CD4-positive, alpha-beta T cell treated with Interleukin-15 for 1 hour (primary cell): ENCODE measurements at places on chromosomes 2 and 18.

DNA sequence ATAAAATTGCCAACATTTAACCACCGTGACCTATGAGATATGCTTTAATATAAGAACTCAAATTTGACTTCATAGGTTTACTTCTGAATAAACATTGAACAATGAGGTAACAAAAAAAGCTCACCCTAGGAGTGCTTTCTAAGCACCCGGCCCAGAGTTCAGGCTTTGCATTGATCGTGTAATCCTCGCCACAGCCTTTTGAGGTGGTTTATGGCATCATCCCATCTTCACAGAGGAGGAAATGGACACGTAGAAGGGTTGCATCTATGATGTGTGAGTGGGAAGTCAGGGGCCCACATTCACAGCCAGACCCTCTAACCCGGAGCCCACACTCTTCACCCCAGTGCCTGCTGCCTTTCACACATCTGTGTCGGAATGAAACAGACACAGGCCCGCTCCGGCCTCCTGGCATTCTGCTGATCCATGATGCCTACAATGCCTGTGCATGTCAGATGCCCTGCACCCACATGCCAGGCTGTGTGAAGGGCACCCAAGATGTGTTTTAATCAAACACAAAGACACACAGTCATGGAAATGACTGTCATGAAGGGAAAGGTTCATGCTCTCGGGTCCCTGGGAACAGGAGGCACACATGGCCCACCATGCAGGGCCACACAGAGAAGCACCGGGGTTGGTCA lies 48.6 kb upstream of the RPL31 start:
- DNase-seq, result no peak

DNA sequence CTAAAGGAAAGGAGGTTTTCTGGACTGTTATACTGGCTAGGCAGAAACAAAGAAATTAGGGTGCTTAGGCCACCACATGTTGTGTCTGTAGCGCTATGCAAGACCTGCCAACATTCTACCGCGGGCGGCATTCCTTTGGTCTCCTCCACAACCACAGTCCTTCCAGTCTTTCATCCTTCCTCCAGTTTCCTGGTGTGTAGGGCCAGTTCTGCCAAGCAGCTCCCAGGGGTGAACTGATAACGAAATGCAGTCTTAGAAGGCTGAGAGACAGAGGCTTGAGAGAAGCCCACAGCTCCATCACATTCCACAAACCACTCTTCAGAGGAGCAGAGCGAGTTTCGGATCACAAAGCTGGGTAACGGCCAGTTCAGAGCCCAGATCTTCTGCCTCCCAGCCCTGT lies 19.5 kb upstream of the CXXC1 start:
- no peak for DNase-seq

GRCh38 chr2:146540271-146540932 lies 1304.4 kb upstream of the ACVR2A start:
- no peak for DNase-seq

DNA sequence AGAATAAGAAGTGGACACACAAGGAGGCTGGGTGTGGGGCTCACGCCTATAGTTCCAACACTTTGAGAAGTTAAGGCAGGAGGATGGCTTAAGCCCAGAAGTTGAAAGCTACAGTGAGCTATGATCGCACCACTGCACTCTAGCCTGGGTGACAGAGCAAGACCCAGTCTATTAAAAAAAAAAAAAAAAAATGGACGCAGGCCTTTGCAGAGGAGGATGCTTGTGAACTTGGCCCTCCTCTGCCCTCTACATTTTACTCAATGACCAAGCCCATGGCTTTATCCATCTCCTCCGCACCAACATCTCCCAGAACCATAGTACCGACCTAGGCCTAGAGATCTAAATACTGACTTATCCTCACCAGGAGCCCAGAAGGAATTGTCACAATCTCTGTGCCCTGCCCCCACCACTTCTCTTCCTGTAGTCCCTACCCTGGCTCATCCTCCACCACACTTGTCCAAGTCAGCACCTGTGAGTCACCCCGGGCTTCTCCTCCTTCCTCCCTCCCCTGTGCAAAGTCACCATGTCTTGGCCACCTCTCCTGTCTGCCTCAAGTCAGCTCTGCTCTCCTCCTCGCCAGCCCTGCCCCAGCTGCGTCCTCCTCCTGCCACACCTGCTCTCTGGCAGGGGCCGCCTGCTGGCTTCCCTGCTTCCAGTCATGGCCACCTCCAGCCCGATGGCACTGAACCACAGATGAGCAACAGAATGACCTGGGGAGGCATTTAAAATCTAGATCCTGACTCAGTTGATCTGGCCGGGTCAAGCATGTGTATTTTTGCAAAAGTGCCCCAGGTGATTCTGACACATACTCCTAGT lies 35.8 kb upstream of the ASPRV1 start:
- peak; percentile 65 for DNase-seq

DNA sequence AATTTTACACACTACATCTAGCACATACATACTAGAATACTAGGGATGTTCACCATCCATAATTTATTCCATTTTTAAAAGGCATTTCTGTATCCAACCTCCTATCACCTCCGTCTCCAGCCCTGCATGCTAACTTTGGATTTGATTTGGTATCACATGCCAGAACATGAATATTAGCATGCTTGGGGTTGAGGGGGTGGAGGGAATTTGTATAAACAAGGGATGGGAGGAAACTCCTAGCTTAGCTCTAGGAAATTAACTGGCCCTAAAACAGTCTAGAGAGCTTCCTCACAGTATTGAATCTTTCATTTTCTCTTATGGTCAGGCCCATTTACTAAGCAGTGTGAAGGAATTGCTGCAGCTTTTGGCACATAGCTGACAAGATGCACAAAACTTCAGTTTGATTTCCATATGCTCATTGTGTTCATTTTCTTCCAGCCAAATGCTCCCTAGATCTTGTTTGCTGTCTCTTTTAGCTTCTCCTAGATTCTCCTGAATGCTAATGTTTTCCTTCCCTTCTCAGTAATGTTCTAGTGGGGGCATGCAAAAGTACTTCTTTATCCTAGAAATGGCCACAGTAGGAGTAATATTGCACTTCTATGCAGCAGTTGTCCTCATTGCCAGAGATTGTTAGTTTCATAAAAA lies 135.2 kb downstream of the VWC2L start:
- DNase-seq, result no peak

DNA sequence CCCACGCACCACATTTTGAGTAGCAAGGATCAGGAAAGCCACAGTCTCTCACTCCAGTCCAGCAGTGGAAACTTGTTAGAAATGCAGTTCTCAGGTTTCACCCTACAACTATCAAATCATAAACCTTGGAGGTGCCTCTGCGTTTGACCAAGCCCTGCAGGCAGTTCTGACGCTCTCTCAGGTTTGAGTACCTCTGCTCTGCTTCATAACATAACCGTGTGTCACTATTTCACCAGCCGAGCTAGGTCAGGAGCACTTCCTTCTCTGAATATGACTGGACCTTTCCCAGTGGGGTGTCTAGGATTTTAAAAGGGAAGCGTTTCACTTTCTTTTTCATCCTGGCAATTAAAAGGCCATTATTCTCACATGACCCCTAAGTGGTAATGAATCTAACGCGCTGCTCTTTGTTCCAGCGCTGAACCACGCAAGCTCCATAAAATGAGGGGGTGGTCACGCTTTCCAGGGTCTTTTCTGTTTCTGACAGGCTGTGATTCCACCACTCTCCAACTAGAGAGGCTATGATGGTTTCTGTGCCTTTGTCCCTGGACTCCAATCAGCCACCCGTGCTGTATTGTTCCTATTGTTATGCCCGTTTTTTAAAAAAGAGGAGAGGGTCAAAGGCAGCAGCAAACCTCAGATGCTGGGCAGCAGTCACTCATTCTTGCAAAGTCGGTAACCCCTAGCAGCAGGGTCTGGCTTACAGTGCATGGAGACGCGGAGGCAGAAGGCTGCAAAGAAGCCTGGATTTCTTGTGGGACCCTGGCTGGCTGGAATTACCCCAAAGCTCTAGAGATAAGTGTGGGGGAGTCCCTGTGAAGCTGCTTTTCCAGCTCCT lies 75.2 kb upstream of the CTNNA2 start:
- no peak for DNase-seq

- no peak for DNase-seq
Measured at GRCh38 chr2:54770211-54770610, 46.7 kb downstream of the EML6 start.

- DNase-seq, result no peak
Measured at GRCh38 chr2:201275069-201275468, 14.7 kb downstream of the CASP8 start.

- no peak for DNase-seq
Measured at GRCh38 chr18:22428672-22429071, 11.0 kb upstream of the CTAGE1 start.

DNA sequence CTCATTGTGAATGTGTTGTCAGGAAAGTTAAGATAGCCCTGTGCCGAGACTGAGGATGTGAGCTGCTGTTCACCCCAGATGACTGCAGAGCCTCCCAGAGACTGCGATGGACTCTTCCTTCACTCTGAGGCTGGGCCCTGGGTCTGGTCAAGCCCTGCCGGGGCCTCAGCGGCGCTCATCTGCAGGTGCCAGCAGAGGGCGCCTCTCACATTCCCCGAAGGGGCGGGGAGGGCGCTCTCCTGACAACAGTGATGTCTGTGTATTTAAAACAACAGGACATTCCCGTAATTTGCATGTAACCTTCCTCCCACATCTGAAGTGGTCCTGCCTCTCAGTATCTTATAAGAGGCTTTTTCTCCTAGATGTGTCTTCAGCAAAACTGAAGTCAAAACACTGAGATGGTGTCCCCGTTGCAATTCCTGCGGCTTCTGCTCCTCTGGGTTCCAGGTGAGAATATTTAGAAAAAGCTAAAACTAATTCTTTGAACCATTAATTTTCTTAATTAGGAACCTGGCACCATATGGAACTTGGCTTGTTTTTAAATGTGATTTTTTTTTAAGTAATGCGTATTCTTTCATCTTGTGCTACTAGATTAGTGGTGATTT lies 1377.9 kb downstream of the RPIA start:
- no peak for DNase-seq

DNA sequence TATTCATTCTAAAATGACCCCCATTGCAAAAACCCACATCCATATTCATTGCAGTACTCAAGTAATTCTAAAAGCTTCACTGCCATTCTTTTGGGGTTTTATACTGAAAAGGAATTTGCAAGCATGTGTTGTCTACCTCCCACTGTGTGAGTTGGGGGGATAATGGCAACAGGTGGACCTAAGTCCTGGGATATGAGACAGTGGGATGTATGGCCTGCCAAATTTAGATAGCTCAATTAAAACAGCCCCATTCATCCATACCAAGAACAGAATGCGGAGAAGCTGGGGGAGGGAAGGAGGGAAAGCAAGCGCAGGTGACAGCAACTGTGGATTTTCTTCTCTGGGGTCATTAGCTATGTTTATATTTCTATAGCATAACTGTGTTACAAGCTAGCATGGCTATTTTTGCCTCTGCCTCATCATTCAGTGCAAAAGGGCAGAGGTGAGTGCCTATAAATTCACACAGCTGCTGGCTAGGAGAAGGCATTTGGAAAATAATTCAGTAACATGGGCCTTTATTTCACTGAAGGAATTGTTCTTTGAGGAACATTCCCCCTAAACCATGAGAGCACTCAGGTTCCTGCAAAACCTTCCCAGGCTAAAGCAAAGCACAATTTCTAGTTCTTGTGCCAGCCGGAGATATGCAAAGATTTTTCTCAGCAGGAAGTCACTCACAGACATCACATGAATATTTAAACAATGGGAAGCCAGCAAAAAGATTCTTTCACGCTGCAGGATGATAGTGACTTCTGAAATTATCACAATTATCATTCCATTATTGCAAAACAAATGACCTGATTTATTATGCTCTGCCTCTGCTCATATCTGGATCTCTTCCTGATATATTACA lies 393.9 kb upstream of the ACVR2A start:
- no peak for DNase-seq

- no peak for DNase-seq
Measured at GRCh38 chr18:58132595-58133261, 88.7 kb downstream of the NEDD4L start.

GRCh38 chr2:68377137-68377780 lies 12.2 kb downstream of the PLEK start:
- no peak for DNase-seq

DNA sequence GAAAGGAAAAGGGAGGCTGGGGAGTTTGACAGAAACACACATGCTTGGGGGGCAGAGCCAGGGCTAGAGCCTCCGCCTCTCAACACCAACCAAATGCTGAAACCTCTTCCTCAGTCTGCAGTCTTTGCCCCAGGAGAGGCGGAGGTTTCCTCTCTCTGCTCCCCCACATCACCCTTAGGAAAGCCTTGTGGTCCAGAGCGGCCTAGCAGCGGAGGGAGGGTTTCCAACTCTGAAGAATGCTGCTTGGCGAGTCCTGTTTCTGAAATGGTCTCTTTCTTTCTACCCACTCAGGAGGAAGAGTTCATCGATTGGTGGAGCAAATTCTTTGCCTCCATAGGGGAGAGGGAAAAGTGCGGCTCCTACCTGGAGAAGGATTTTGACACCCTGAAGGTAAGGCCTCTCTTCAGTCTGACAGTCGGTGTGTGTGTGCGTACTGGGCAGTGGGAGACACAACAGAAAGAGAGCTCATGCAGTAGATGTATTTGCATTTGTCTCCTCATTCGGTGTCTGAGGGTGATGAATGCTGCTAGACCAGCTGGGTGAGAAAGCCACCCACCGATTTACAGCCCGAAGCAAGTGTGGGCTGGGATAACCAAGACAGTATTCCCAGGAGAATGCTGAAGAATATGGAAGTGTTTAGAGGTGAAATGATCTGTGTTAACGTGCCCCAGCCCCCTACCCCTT lies 190.5 kb downstream of the DYSF start:
- DNase-seq, result no peak

DNA sequence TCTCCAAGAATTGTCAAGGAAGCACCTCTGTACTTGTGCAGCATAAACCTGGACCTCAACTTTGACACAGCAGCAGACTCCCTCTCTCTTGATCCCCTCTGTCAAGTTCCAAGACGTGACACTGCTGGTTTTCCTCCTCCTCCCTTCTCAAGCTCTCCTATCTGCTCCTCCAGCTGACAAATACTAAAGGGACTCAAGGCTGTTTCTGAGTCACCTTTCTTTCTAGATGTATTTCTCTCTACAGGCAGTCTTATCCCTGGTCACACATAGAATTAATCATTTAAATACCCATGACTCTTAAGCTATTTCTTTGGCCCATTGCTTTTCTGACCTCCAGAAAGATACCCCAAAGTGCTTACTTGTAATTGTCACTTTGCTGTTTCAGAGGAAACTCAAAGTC lies 53.5 kb downstream of the SEPTIN10 start:
- no peak for DNase-seq

GRCh38 chr2:207565736-207566500 lies 36.2 kb downstream of the CREB1 start:
- no peak for DNase-seq

DNA sequence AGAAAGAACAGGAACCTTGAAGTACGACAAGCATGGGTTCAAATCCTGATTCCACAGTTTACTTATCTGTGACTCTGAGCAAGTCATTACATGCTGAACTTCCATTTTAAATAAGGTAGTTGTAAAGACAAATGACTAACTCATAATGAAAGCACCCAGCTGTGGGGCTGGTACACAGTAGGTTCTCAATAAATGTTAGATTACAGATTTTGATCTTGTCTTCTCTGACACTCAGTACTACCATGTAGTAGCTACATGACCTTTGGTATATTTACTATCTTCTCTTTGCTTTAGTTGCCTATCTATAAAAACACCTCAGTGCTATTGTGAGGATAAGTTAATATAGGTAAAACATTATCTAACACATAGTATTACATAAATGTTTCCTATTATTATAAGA lies 3.2 kb downstream of the TRAK2 start:
- DNase-seq, result no peak

GRCh38 chr2:232162187-232162586 lies 200.7 kb downstream of the DIS3L2 start:
- DNase-seq, result no peak
